ENCODE measurements at places on chromosomes 16 and 17.

DNA sequence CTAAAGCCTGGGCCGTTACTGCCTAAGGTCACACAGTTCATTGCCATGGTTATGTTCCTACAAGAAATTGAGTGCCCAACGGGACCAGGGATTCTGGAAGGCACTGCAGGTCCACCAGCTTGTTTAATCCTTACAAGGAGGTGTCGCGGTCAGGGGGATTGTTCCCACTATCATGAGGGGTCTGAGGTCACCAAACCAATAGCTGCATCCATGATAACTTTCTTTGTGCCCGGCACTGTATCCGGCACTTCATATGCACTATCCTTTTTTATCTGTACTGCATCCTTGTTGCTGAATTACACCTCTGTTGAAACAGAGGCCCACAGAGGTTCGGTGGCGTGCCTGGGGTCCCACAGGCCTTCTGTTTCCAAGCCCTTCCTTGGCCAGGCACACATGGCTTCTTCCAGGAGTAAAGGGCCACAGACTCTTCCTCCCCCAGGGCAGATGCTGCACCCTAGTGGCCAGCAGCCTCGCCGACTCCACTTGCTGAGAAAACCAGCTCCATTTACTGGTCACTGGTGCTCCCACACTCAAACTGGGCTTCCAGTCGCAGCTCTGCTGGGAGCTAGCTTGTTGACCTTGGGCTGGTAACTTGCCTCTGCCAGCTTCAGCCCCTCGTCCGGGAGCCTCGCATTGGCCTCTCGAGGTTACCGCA lies 82.0 kb upstream of the PLCG2 start:
- no peak for DNase-seq

DNA sequence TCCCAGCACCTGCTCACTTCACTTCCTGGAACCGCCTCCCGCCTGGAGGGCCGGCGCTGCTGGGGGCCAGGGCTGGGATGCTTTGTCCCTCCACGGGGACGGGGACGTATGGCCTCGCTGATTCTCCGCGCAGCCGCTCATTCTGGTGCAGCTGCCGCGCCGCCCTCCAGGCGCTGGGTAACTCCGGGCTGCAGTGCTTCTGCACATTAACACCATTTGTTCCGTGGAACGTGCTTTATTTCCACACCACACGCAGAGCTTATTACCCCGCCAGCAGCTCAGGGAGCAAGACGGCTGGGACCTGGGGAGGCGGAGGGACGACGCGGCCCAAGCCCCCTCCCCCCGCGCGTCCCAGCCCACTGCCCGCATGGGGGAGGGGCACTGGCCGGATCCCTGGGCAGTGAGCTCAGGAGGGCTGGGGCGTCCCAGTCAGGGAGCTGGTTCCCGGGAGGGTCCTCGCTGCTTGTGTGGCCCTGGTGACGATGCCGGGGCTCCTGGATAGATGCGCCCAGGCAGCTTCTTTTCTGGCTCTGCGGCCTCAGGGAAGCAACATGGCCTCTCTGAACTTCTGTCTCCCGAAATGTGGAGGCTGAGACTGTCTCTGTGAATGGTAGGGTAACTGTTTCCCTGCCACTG lies 45.4 kb upstream of the ACSF3 start:
- no peak for DNase-seq

DNA sequence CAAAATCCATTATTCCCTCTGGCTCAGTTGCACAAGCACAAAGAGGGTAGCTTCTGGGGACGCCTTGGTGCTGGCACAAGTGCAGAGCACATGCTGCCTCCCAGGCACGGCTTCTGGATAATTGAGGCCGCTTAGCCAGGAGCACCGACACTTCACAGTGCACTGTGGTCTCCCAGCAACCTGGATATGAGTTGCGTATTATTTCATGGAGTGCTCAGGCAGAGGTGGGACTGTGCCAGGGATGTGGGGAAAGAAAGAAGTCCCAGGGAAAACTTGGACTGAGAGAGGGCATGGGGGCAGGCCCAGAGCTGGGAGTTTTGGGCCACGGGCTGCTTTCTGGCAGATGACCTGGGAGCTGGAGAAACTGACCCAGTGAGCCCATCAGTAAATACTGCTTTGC lies 37.5 kb downstream of the MPRIP start:
- DNase-seq = no peak

- no peak for DNase-seq
Observed at GRCh38 chr17:68294617-68295016, 3.3 kb downstream of the ARSG start.

- DNase-seq = no peak
Observed at GRCh38 chr17:5043524-5043923, 8.3 kb upstream of the SLC52A1 start.

GRCh38 chr17:61875804-61876203 lies 12.5 kb upstream of the BRIP1 start:
- no peak for DNase-seq

DNA sequence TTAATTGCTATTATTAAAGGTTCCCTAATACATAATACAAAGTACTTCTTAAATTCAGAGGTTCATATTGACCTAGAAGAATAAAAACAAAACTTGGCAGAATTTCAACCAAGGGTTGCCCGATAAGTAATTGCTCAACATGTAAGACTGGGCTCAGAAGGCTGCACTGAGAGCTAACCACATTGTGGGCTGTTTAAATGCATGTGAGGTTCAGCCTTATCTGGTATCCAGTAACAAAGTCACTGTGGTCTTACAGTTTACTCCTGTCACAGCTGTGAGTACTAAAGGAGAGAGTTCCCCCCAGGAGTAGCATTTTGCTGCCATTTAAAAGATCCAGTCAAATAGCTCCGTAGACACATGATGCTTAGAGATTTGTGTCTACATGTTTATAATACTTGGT lies 1.6 kb upstream of the DHRS11 start:
- DNase-seq = no peak

GRCh38 chr17:77489893-77490255 lies 349.1 kb downstream of the SEC14L1 start:
- DNase-seq = peak; percentile 35

GRCh38 chr16:85798901-85799496 lies 345 bp downstream of the EMC8 start:
- no peak for DNase-seq

DNA sequence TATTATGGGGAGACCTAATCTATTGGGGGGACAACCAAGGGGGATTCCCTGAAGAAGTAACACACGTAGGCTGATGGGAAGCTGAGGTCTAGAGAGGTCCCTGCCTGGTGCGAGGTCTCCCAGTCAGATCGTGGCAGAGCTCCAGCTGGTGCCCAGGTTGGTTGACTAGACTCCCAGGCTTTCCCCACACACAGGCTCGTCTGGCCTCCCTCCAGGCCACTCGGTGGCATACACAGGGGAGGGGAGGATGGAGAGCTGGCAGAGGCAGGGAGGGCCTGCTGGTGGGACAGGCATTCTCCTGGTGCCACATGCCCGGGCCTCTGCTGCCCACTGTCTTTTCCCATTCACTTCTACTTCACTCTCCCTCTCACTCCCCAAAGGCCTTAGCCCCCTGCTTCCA lies 8.5 kb upstream of the SOCS3 start:
- DNase-seq = no peak

- DNase-seq = no peak
Observed at GRCh38 chr17:32859857-32860525, 16.9 kb downstream of the MYO1D start.

GRCh38 chr17:39604911-39605491 lies 2.7 kb downstream of the NEUROD2 start:
- no peak for DNase-seq

DNA sequence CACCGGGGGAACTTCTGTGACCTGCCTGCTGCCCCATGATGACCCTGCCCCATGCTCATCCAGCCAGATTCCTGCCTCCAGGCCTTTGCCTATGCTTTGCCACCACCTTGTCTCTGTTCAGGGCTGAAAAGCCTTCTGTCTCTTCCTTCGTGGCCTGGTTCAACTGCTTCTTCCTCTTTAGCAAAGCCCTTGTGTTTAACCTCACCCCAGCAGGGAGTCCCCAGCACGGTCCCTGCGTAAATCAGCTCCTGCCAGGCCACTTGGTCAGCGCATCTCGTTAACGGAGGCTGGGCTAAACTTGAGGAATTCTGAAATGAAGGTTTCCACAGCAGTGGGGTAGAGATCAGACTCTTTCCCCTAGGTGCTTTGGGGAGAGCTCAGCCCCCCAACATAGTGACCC lies 16.1 kb upstream of the KCNJ12 start:
- no peak for DNase-seq

GRCh38 chr16:29743475-29743826 lies 2.3 kb downstream of the C16orf54 start:
- DNase-seq = no peak

GRCh38 chr16:49635591-49636581 lies 220.0 kb downstream of the ZNF423 start:
- DNase-seq = no peak

GRCh38 chr17:18381158-18381952 lies 3.8 kb downstream of the EVPLL start:
- DNase-seq = no peak

- DNase-seq = peak; percentile 24
Observed at GRCh38 chr16:54077050-54077821, 209.4 kb downstream of the IRX3 start.

GRCh38 chr17:55340176-55340575 lies 75.4 kb downstream of the HLF start:
- DNase-seq = no peak

- DNase-seq = no peak
Observed at GRCh38 chr17:62091804-62092203, 26.7 kb upstream of the MED13 start.

DNA sequence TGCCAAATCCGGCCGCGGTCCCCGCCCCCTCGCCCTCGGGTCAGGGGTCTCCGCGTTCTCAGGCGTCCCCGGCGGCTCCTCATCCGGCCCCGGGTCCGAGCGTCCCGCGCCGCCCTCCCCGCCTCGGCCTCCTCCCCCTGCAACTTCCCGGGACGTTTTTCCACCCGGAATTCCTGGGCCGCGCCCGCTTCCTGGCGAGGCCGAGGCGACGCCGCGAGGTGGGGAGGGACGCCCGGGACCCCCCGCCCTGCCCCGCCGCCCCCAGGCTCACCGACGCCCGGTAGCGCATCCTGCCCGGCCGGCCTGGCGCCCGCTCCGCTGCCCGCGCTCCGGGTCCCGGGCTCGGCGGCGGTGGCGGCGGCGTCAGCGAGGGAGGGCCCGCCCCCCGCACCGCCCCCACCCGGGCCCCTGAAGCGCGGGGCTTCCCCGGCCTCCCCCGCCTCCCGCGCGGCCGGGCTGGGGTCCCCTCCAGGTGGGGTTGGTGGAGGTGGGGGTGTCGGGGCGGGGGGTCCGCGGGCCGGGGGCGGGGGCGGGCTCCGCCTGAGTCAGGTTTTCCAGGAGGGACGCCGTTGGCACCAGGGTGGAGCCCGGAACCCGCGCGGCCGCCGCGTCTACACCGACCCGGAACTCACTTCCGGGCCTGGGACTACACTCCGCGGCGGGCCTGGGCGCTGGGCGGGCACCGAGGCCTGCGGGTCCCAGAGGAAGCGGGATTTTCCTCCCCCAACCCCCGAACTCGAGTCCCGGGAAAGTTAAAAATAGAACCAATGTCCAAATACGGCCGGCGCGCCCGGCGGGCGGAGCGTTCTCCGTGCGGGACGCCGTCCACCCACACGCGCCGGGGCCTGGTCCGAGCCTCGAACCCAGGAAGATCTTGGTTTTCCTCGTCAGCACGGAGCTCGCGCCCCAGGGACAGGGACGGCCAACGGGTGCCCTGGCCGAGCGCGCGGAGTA lies 6.8 kb downstream of the MYO1C start:
- DNase-seq = peak; percentile 43

DNA sequence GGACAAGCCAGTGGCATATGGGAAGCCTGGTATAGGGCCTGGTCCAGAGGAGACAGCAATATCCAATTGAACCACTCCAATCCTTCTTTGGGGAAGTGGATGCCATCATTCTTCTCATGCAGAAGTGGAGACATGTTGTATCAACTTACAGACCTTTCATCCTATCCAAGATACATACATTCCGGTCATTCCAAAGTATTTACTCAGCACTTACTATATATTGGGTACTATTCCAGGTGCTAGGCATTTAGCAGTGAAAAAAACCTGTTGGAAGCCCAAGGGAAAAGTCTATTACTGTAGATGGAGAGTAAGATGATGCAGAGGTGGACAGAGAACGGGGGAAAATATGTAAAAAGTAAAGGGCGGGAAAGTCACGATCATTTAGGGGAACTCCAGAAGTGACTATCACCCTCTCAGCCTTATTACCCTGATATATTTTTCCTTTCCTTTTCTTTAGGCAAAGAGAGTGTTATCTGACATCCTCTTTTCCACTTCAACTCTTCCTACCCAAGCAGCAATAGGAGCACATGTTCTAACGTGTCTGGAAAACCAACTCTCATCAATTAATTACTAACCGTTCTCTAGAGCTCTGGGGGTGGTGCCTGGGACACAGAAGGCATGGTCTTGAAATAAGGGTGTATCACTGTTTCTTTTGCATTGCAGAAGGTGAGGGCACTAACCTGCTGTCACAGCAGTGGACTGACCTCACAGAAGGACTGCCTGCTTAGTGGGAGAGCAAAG lies 210.1 kb upstream of the MAF start:
- no peak for DNase-seq

- no peak for DNase-seq
Observed at GRCh38 chr16:49699841-49700175, 156.1 kb downstream of the ZNF423 start.

DNA sequence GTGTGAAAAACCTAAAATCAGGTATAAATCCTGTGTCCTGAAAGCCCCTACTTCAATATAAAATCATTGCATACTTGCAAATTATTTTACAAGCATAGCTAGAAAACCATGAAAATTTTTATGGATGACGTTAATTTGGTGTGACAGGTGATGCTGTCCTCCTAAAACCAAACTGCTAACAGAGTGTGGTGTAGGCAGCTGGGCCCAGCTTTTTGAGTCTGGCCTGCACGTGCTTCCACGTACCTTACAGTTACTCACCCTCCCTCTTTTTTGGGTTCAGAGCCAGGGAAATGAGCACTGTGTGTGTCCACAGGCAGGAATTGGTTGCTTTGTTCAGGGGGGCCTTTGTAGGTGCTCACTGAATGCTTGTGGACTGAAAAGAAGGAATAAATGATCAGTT lies 36.4 kb downstream of the CLEC16A start:
- DNase-seq = no peak

- no peak for DNase-seq
Observed at GRCh38 chr16:4968879-4969483, 10.9 kb downstream of the SEC14L5 start.

DNA sequence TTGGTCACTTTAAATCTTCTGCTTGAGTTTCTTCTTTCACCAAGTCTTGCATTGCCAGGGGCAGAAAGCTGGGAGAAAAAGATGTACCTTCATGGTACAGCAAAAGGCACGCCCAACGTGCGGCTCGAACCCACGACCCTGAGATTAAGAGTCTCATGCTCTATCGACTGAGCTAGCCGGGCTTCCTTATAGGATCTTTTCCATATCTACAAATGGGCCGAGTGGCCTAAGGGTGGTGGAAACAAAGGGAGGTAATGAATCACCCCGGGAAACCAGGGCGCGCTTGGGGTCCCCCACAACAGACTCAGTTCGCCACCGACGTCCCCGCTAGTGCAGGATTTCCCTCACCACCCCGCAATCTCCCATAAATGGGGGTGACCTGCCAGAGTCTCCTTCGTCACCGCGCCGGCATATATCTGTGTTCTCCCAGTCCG lies 7.5 kb upstream of the OR1F1 start:
- DNase-seq = no peak

- no peak for DNase-seq
Observed at GRCh38 chr17:14730821-14731220, 429.9 kb downstream of the HS3ST3B1 start.

- no peak for DNase-seq
Observed at GRCh38 chr17:15981646-15982580, 17.6 kb downstream of the ZSWIM7 start.

GRCh38 chr17:77206158-77206956 lies 65.6 kb downstream of the SEC14L1 start:
- no peak for DNase-seq

GRCh38 chr17:63911041-63911635 lies at the start of gene CSHL1:
CSHL1 (minus strand) TSS chr17:63911258; CDS start chr17:63911196, 62 bp downstream.
- DNase-seq = no peak
